ENCODE measurements at places on chromosomes 7 and 10.

DNA sequence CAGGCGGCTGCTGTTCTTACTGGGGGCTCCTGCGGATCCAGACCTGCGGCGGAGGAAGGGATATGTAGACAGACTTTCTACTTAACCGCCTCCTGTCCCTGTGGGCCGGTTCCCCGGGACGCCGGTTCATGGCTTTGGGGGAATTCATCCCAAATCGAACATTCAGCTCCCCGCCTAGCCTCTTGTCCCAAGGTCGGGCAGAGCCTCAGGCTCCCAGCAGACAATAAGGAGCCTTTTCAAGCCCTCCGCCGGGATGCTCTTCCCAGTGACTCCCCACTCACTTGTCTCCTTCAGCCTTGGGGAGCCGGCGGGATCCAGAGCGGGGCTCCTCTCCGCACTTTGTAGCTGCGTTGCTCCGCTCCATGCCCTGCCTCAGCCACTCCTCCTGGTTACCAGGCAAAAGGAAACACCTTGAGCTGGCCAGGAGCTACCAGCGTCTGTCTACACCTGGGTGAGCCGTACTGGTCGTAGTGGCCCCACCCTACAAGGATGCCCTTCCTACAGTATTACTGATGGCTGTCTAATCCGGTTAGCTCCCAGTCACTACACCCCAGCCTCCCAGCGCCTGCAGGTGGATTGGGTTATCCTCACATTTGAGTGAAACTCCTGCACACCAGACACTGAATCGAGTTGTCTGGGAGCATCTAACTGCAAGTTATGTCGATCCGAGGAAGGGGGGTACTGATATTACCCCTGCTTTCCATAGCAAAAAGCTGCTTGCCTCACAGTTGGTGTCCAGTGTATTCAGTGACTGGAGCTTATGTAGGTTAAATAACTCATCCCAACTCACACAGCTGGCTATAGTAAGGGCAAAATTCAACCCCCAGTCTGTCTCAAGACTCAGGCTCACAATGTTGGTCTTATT, at the start of gene C10orf95:
TSS of gene C10orf95 (minus strand) at position 439 of the 865 bp plus-strand sequence. CDS start 450 bp downstream, outside the sequence.
- DNase-seq = no peak

DNA sequence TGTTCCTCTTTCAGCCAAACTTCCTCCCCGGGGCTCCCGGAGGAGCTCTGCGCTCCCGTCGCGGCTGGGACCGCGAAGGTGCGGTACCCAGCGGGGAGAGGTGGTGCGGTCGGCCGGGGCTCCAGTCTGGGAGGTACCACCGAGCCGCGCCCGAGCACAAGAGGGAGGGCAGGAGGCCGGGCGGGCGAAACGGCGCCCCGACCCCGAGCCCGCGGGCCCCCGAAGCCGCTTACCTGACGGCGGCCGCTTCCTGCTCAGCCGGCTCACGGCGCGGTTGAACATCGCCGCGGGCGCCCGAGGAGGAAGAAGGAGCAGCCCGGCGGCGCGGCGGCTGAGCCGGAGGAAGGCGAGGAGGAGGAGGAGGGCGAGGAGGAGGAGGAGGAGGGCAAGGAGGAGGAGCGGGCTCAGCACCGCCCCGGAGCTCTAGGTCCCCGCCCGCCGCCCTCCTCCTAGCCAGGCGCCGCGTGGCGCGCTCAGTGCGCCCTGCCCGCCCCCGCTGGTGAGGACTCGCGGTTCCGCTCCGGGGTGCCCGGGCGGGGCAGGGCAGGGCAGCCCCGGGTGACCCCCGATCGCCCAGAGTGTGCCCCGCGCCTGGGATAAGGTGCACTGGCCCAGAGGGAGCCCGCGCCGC, at the start of gene RGS10:
TSS of gene RGS10 (minus strand) at position 363 of the 631 bp plus-strand sequence. CDS start at position 282, 81 bp downstream.
- no peak for DNase-seq

DNA sequence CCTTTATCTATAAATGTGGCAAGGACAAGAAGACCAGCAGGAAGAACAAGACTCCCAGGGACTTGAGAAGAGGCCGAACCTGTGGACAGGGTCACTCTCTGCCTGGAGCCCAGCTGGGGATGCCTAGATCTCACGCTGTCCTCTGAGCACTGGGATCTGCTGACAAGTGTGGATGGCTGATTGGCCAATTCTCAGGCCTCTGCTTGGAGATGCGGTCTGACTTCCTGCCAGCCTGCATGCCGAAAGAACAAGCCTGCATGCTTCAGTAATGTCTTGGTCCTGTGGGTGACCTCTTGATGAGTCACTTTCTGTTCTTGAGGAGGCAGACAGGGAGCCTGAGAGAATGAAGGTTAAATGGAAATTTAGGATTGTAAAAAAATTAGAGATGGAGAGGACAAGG, 84.7 kb downstream of the TMEM178B start:
- DNase-seq = peak; percentile 97

- no peak for DNase-seq
These were observed 512.1 kb upstream of the MBL2 start for GRCh38 chr10:53284615-53285182.

GRCh38 chr7:43721193-43721806, 8.0 kb downstream of the COA1 start:
- DNase-seq = no peak

GRCh38 chr7:157392256-157393037, 55.6 kb downstream of the DNAJB6 start:
- DNase-seq = no peak

GRCh38 chr10:101467286-101467770, 113.4 kb downstream of the BTRC start:
- DNase-seq = peak; percentile 64

DNA sequence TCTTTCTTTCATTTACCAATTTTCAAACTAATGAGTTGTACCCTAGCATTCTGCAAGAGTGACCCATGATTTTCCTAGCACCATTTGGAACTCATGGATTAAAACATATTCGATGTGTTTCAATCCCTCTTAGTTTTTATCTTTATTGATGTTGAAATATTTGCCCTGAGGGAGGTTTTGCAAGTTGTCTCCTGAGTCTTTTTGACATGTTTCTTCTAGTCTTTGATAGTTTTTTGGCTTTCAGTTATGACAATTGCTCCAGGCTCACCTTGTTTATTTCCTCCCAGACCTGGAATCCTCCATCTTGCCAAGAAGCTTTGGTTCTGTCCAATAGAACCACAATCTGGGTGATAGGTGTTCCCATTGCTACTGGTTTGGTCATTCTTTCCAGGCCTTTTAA, 327.8 kb downstream of the WDR11 start:
- DNase-seq = no peak

DNA sequence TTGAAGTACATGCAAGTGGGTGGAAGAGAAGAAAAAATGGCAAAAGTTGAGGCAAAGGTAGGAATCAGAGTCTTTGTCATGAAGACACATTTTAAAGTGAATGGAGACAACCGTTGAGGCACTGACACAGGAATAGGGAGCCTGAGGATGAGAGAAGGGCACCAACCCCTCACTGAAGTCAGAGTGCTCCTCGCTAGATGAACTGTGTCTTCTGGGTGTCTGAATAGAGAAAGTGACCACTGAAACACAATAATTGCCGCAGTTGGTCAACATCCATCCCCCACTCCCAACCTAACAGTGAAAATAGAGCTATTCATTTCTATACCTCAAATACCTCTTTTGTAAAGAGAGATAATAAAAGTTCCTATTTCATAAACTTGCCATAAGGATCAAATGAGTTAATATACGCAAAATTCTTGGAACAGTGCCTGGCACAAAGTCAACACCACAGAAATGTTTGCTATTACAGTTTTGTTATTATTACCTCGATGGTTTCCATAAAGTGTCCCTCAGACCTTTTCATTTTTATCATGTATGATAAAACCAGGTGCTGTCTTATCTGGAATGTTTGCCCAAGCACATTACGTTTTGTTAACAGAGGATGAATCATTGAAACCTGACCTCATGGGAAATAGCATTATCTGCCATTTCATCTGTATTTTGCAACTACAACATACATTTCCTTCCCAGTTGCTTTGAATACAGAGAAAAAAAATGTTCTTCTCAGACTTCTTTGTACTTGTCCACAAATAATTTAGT, 61.8 kb upstream of the SP4 start:
- no peak for DNase-seq

GRCh38 chr7:15417341-15417988, 144.3 kb downstream of the AGMO start:
- DNase-seq = no peak

- DNase-seq = no peak
These were observed 3.2 kb downstream of the SFMBT2 start for GRCh38 chr10:7407368-7408290.

- DNase-seq = no peak
These were observed 239.4 kb downstream of the C7orf25 start for GRCh38 chr7:42672339-42672999.

- no peak for DNase-seq
These were observed 182.6 kb upstream of the FAM3C start for GRCh38 chr7:121578669-121579068.

Measured in epithelial cell of proximal tubule (primary cell).